ENCODE measurements at places on chromosomes 2 and 18. TPM values are rescaled to one million over a fixed set of nuclear protein-coding genes. Genes with fewer than 3 reads are reported as not detected.

DNA sequence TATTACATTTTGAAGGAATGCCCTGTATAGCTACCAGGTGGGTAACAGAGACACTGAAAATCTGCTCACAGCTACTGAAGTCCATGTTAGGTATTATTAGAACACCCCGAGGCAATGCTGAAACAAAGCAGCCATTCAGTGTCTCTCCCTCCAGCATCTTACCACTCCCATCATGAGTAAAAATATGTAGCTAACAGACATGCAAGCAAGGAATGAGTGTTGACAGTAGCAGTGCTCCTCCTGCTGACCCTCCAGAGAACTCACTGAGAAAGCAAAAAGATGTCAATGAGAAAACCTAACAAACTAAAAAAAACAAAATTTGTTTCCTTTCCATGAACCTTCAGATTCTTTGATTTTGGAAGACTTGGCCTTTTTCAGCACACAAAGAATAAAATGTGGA lies 393.9 kb downstream of the LRRTM1 start:
- no peak for DNase-seq

GRCh38 chr18:44997174-44997573 lies 316.5 kb downstream of the SETBP1 start:
- no peak for DNase-seq

UGT1A7 gene
- polyA plus RNA-seq: not detected

- no peak for DNase-seq
Measured at GRCh38 chr18:35441857-35442595, 55.7 kb downstream of the INO80C start.

AMER3 gene
- polyA plus RNA-seq: 0.15 TPM

DNA sequence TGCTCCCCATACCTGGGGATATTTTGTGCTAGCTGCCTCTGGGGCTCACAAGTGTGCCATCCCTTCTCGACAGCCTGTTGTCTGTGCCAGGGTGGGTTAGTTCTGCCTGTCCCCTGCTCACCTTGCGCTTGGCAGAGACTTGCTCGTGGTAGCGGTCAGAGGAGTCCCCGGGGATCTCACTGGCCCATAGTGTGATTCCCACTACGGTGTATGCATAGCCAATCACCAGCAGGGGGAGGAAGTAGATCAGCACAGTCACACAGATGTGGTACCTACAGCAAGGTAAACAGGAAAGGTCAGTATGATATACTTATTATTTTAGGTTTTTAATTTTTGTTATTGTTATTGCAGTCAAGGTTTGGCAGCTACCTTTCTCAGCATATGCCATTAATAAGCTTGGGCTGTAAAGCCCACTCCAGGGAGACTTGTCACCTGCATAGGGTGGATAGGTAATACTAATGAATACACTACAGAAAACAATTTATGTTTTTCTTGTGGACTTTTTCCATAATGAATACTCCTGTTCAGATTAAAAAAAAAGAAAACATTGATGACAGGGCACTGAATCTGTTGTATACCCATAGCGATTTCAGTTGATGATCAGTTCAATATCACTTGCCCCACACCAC lies 95.2 kb downstream of the POLE4 start:
- no peak for DNase-seq

SULT1C2 gene
- polyA plus RNA-seq: 20.3 TPM

TCF23 gene
- polyA plus RNA-seq: 0.08 TPM

DNA sequence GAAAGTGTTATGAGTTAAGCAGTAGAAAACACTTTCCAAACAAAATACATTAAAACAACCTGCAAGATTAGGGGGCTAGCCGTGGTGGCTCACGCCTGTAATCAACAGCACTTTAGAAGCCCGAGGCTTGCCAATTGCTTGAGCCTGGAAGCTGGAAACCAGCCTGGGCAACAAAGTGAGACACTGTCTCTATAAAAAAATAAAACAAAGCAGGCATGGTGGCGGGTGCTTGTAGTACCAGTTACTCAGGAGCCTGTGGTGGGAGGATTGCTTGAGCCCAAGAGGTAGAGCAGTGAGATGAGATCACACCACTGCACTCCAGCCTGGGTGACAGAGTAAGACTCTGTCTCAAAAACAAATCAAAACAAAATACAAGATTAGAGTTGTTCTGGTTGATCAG lies 208.3 kb downstream of the ERBB4 start:
- DNase-seq: no peak

- DNase-seq: no peak
Measured at GRCh38 chr18:47932190-47932589, 1.7 kb upstream of the SMAD2 start.

SERPINB11 gene
- polyA plus RNA-seq: not detected

GRCh38 chr2:230234122-230234722 lies 8.7 kb downstream of the SP140 start:
- DNase-seq: no peak

GRCh38 chr2:189613650-189614420 lies 33.2 kb upstream of the SLC40A1 start:
- no peak for DNase-seq

DNA sequence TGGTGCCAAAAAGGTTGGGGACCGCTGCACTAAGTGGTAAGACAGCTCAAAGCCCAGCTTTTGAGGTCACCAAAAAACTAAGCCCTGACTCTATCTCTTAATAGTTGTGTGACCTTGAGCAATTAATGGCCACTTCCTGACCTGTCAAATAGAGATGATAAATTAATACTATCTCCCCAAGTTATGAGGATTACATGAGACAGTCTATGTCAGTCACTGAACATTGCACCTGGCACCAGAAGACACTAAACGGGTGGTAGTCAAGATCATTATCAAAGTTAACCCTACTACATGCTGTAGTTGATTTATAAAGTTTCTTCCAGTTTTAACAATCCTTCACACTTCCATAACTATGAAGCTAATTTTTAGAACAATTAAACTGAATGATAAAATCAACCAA lies 36.5 kb downstream of the STPG4 start:
- DNase-seq: no peak

DNA sequence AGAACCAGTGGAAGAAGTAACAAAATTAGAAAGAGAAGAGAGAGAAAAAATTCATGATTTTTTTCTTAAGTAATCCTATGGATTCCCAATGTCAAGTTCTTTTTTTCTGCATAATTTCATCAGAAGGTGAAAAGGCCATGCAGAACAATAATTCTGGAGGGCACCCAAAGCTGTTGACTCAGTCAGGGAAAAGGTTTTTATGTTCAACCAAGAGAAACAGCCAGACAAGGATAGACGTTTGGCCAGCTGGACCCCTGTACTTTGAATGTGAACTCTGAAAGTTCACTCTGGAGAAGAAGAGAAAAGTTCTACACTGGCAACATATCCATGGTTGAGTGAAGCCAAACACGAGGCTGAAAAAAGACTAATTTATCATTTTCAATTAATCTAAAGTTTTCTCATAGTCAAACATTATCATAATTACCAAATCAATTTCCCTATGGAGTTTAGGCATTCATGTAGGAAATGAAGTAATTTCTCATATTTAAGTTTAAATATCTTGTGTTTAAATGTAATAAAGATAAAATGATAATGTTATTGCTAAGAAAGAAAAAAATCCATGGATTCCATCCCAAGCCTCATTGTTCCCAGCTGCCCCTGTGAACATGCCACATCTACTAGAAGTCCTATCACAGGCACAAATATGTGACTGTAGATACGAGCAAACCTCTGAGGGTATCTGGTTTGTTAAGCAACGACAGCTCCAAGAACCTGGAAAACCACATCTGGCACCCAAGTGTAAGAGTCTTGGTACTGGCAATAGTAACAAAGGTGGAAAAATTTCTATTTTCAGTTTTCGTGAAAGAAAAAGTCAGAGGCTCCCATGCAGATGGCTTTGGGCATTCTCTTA lies 742.7 kb upstream of the ACVR2A start:
- no peak for DNase-seq

PLB1 gene
- 0.94 TPM for polyA plus RNA-seq

GRCh38 chr18:79568543-79569205 lies 110.9 kb upstream of the CTDP1 start:
- DNase-seq: peak; percentile 25

DNA sequence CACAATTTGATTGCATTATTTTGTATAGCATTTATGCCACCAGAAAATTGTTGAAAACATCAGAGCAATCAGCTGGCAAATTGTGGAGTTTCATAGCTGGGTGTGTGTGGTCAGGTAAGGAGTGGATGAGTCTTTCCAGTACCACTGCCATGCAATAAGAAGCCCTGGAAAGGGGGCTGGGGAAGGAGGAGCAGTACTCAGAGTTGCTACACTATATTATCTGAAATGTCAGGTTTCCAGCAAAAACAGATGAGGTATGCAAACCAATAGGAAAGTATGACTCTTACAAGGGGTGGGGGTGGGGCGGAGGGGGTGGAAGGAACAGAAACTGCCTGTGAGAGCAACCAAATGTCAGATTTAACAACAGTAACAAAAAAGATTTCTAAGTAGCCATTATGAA lies 112.2 kb downstream of the SOS1 start:
- DNase-seq: no peak

- DNase-seq: no peak
Measured at GRCh38 chr18:45408218-45408617, 207.1 kb upstream of the SLC14A2 start.

DNA sequence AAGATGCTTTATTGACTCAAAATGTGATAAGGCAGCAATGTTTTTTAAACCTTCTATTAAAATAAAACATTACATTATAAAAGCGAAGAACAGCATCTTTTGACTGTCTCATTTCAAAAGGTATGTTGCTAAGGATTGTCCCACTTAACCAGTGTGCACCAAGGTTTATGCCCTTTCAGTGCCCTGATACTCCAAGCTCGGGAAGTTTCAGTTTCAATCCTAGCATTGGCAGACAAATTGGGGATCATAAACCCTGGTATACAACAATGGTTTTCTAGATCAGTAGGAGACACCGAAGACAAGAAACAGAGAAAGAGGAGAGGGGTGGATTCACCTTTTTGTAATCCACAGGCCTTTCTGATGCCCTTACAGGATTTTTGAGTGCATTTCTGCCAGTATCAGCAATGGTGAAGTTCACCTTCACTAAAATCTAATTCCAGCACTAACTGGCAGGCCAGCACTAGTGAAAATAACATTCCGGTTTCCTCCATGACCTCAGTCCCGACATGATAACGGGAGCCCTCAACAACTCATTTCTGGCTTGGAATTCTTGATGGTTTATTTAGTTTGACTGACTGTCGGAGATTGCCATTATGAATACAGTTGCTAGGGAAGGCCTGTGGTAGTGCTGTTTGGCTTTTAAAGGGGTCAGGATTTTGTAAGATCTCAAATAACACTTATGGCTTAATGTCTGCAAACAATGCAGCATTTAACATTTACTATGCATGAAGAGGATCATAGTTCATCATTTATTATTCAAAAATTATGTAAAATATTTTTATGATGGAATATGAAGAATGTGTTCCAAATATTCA lies 33.3 kb upstream of the FIGN start:
- DNase-seq: no peak

- DNase-seq: no peak
Measured at GRCh38 chr18:34159691-34160185, 65.0 kb downstream of the NOL4 start.

DNA sequence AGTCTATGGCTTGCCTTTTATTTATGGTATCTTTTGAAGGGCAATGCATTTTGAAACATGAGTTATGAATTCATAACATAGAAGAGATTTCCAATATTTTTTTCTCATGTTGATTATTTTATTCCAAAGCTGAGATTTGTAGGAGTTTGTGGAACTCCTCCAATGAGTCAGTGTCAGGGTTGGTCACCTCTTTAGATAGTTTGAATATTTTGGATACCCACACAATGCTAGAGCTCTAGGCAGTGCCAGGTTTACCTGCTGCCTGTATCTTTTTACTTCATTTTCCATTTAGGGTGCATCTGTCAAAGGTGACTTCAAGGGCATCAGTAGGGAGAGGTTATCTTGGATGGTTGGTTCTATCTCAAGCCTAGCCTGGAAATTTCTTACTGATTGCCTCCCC lies 152.7 kb downstream of the CERS6 start:
- DNase-seq: no peak

DNA sequence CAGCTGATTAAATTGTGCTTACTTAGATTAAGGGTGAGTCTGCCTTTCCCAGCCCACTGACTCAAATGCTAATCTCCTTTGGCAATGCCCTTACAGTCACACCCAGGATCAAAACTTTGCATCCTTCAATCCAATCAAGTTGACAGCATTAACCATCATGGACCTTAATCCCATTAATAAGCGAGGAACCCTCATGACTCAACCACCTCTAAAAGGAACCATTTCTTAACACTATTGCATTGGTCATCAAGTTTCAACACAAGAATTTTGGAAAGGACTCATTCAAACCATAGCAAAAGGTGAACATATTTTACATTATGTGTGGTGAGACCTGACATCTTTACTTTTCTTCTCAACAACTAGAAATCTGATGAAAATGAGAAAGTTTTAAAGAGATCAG lies 187.0 kb downstream of the OSR1 start:
- no peak for DNase-seq

GRCh38 chr2:236988690-236989624 lies 96.7 kb upstream of the COPS8 start:
- DNase-seq: peak; percentile 57

EVX2 gene
- not detected for polyA plus RNA-seq

DNA sequence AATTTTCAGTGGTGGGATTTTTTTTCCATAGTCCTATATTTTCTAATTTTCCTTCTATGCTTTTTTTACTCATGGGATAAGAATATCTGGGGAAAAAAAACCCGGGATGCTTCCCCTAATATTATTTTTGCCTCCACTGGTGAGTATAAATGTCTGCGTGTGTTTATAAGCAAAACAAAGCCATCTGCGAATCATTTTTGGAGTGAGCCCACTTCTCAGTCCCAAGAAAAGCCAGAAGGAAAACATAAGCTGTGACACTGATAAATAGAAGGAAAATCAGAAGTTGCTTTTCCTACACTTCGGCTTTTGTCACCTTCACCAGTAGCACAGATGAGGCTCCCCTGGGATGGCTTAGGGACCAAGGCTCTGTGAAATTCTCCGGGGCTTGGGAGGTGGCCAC lies 134.7 kb upstream of the PID1 start:
- DNase-seq: no peak

ABCA12 gene
- polyA plus RNA-seq: 0.17 TPM

NOL4 gene
- polyA plus RNA-seq: 1.4 TPM

GRCh38 chr18:79510046-79510685 lies 114.4 kb downstream of the NFATC1 start:
- DNase-seq: no peak

GRCh38 chr18:9066817-9067306 lies 35.6 kb upstream of the NDUFV2 start:
- no peak for DNase-seq

IL36G gene
- 0.23 TPM for polyA plus RNA-seq

All from left lung (tissue), 14 donors.